ENCODE measurements at places on chromosomes 1 and 21.

- DNase-seq, result no peak
Observed at GRCh38 chr1:201452866-201453265, 16.1 kb downstream of the PHLDA3 start.

DNA sequence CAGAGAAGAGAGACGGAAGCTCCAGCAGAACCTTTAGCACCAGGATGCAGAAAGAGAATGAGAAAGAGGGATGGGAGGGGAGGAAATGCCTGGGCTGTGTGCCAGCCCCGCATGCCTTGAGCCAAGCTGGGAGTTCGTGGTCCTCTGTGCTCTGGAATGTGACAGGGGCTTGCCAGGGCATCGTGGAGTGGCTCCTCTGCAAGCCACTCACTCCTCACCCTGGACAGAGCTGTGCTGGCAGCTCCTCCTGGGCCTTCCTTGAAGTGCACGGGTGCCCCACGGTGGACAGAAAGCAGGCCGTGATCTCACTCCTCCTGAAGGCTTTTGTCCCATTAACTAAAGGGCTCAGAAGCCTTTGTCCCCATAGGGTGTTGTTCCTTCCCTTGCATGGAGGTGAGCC, 34.8 kb upstream of the PRELP start:
- peak; percentile 32 for DNase-seq

DNA sequence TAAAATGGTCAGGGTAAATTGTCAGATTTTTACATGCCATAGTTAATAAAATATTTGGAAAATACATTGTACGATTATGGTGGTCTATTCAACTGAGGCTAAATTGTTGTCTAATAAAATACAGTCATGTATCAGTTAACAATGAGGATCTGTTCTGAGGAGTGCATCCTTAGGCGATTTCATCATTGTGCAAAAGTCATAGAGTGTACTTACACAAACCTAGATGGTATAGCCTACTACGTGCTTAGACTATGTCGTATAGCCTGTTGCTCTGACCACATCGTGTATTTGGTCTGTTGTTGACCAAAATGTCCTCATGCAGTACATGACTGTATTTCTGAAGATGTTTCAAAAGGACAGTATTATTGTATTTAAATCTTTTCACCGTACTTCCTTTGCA, 5.2 kb downstream of the EEIG2 start:
- no peak for DNase-seq

DNA sequence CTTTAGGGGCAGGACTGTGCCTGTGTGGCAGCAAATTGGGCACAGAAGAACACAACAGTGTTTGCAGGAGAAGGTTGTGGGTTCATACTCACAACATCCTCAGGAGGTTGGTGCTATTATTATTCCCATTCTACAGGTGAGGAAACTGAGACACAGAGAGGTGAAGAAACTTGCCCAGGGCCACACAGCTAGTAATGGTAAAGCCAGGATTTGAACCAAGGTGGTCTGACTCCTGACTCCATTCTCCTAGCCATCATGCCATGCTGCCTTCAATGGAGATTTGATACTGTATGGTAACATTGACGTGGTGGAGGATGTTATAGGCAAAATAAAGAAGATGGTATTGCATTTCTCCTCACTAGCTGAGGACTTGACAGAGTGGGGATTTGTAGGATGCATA, 334.2 kb downstream of the RPS6KC1 start:
- DNase-seq, result no peak

DNA sequence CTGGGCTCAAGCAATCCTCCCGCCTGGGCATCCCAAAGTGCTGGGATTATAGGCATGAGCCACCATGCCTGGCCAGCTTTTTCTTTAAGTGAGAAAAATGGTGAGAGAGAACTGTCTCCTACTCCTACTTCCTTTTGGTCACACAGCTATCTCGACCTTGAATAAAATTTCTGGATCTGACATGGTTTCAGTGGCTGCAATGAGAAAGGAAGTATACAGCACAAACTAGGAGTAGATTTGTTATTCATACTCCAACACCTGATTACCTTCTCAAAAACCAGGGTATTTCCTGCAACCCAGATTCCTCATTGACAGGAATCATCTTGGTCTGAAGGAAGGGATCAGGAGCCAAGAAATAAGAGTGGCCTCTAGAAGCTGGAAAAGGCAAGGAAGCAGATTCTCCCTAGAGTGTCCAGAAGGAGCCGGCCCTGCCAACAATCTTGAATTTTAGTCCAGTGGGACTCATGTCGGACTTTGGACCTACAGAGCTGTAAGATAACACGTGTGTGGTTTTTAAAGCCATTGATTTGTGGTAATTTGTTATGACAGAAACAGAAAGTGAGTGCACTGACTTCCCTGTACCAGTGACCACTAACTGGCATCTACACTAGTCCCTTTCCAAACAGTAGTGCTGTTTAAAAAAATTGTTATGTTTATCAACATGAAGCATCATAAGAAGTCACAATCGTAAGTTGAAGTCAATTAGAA, 516.6 kb downstream of the SMYD3 start:
- no peak for DNase-seq

DNA sequence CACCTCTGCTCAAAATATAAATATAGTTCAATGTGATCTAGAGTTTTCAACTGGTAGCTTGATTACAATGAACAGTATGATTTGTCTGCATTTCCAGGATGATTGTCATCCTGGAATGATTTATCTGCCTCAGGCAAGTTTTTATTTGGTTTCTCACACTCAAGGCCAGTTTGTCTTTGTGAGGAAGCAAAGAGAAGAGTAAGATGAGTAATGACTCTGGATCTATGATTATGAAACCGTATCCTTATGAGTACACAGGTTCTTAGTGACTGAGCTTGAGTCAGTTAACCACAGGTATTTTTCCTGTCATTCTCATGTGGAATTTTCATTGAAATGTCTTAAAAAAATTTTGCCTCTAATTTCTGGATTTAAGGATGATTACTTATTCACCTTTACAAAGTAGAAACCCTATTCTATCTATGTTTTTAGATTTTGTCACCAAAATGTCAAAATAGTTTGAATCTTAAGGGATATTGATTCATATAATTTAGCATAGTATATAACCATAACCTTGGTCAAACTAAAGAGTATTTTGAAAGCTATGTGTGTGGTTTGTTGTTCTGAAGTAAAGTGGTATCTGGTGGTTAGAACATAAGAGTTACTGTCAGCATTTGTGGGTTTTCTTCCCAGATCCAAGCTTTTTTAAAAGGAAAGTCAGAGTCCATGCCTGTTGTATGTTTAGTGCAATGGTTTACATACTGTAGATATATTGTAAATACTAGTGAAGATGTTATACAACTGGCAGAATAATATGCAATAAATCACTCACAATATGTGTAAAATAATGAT, 145.0 kb downstream of the RASAL2 start:
- DNase-seq, result no peak

GRCh38 chr21:39020751-39021477, 162.3 kb downstream of the PSMG1 start:
- DNase-seq, result no peak

- no peak for DNase-seq
Observed at GRCh38 chr1:183589874-183590243, 400 bp downstream of the NCF2 start.

- no peak for DNase-seq
Observed at GRCh38 chr1:180892675-180893074, 20.0 kb upstream of the KIAA1614 start.

- DNase-seq, result no peak
Observed at GRCh38 chr1:234782105-234782751, 172.2 kb upstream of the IRF2BP2 start.

GRCh38 chr1:112855152-112855828, 100.7 kb downstream of the SLC16A1 start:
- no peak for DNase-seq

DNA sequence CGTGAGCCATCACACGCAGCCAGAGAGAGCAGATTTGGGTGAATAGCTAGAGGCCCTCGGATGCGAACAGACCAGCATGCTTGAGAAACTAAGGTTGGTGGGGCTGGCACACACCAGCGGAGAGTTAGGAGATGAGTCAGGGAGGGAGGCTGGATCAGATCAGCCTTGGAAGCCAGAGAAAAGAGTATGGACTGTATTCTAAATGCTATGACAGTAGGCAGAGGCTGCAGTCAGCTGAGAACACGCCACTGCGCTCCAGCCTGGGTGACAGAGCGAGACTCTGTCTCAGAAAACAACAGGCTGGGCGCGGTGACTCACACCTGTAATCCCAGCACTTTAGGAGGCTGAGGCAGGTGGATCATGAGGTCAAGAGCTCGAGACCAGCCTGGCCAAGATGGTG, 4.0 kb upstream of the PLEKHM2 start:
- no peak for DNase-seq

GRCh38 chr1:156025876-156026275, 5.1 kb upstream of the SSR2 start:
- DNase-seq, result peak; percentile 84

Data from iPS-NIHi11 (cell line).